ENCODE measurements at places on chromosomes 6 and 20.

- no peak for DNase-seq
These were observed 59.5 kb downstream of the LYRM4 start for GRCh38 chr6:5201271-5201670.

- no peak for DNase-seq
These were observed 20.2 kb upstream of the REV3L start for GRCh38 chr6:111503194-111503593.

DNA sequence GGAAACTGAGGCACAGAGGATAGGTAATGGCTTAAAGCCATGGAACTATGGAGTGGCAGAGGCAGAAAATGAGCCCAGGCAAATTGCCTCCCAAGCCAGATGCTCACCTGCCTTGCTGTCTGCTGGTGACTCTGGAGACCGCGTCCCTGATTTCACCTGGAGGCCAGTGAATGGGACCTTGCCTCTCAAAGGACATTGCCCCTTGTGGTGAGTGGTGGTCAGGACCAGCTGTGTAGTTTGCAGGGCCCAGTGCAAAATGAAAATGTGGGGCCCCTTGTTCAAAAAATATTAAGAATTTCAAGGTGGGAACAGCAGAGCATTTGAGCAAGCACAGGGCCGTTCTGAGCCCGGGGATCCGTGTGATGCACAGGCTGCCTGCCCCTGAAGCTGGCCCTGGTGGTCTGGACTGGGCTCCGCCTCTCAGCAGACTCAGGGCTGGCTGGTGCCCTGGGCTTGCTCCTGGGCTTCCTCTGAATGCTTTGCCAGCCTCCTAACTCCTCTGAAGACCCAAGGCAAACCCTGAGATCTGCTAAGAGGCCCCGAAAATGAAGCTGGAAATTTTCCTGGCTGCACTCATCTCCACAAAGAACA is 19.8 kb upstream of the KCNG1 start:
- peak; percentile 33 for DNase-seq

GRCh38 chr20:15900443-15900842 is 672.8 kb downstream of the KIF16B start:
- no peak for DNase-seq

- DNase-seq, result no peak
These were observed 2.3 kb upstream of the SLC22A2 start for GRCh38 chr6:160260803-160261450.

- no peak for DNase-seq
These were observed 4.4 kb downstream of the PPP1R16B start for GRCh38 chr20:38809942-38810341.

DNA sequence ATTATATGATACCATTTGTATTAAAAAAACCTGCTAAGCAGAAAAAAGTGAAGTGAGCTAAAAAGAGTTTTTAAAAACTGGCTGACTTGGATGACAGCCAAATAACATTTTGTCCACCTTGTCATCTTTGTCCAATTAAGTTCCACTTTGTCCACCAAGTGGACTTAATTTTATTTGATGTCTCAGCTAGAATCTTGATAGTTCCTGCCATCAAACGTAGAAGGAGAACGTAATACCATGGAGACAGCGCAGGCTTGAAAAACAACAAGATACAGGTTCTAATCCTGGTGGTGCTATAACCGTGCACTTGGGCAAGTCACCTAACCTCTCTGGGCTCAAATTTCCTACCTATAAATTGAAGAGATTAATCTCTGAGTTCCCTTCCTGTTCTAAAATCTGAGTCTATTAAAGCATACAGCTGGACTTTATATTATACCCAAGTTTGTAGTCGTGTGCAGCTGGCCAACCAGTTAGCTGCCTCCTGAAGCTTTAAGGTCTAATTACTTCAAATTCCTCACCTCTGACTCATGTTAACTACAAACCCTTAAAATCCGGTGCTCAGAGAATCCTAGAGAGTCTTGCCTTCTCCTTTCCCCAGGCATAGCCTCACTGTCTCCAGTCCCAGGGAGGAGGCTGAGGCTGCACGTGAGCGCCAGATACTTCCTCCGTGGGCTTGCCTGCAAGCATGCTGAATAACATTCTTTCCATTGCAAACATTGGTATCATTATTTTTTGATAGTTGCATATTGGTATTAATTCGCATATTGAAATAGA is 16.8 kb downstream of the TMEM244 start:
- peak; percentile 38 for DNase-seq

DNA sequence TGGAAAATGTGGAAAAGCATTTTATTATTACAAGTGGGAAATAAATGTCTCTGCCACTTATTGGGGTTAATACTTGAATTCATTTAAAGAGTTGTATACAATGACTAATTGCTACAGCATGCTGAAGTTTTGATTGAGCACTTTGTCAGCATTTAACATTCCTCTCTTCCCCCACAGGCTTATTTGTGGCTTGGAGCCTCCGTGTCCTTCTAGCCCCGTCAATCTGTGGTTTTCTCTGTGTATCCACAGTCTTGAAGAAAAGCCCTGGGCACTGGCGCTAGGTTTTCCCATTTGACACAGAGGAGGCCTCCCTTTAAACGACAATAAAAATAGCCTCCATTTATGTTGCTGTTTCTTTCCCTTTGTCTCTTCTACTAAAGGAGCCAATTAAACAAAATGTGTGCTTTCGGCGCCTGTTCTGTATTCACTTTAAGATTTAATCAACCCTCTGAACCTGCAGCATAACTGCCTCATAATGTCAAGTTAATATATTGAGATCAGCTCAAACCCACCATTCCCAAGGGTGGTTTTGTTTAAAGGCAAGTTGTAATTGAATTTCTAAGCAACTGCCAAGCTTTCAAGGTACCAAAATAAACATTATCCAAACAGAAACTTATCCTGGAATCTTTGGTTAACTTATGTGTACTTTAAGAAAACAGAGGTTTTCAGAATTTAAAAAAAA is 326.6 kb upstream of the RNF24 start:
- no peak for DNase-seq

- no peak for DNase-seq
These were observed 454.6 kb upstream of the MARCKS start for GRCh38 chr6:113402544-113402943.

GRCh38 chr6:118212451-118213173 is 305.5 kb downstream of the SLC35F1 start:
- DNase-seq, result no peak

DNA sequence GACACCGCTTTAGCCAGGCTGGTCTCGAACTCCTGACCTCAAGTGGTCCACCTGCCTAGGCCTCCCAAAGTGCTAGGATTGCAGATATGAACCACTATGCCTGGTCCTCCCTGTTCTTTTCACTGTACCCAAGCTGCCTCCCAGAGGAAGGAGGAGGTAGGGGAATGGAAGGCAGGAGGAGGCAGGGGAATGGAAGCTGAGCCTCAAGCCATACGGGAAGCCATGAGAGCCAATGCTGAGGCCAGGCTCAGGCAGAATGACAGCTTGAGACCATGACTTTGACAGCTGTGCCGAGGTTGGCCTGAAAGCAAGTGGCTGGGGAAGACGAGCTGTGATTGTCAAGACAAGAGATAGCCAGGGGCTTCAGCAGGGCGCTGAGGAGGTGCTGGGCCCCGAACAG is 13.6 kb upstream of the ZNF335 start:
- peak; percentile 12 for DNase-seq

GRCh38 chr6:153485072-153485471 is 354.0 kb upstream of the RGS17 start:
- DNase-seq, result no peak

GRCh38 chr6:3303795-3304411 is 45.2 kb downstream of the PSMG4 start:
- DNase-seq, result no peak

DNA sequence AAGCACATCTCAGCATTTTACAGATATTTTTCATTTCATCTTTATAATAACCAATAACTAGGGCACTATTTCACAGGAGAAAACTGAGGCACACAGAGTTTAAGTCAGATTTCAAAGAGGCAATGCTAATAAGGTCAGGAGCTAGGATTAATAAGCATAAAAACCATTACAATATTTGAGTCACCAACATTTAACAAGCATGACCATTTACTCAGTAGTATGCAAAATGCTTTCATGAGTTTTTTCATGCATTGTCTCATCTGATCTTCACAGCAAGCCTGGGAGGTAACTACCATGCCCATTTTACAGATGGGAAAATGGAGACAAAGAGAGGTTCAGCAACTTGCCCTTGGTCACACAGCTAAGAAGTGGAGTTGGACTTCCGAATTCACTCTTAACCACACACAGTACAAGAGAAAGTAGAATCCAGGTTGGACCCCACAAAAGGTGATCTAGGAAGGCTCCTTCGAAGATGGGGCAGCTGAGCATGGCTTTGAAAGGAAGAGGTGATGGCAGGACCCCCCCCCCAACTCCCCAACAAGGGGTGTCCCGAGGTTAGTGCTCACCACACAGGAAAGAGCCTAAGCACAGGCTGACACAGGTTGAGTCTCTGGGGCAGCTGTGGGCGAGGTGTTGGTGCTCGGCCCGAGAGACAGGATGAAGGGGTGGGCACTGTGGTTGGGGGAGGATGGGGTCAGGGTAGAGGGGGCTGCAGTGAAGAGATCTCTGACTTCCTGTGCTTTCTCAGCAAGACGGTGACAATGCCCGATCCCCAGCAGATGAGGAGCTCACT is 108.8 kb downstream of the PREX1 start:
- no peak for DNase-seq

GRCh38 chr6:148347441-148348054 is 4.9 kb downstream of the SASH1 start:
- DNase-seq, result no peak

- no peak for DNase-seq
These were observed 715.8 kb downstream of the RNF144B start for GRCh38 chr6:19102936-19103335.

DNA sequence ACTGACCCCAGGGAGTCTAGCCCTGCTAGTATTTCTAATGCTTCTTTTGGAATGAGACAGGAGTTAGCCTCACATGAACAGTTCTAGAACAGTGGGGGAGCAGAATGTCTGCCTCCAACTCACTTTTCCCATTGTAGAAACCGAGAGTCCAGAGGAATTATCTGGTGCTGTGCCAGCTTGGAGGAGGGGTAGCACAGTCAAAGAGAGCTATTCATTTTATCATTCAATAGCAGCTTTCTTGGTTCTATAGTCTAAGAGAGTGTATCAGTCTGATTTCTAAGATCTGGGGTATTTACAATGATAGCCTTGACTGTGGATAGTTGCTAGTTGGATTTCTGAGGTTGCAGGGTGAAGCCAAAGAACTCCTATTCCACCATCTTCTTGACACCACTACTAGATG is 448.2 kb downstream of the RFPL4B start:
- DNase-seq, result no peak

DNA sequence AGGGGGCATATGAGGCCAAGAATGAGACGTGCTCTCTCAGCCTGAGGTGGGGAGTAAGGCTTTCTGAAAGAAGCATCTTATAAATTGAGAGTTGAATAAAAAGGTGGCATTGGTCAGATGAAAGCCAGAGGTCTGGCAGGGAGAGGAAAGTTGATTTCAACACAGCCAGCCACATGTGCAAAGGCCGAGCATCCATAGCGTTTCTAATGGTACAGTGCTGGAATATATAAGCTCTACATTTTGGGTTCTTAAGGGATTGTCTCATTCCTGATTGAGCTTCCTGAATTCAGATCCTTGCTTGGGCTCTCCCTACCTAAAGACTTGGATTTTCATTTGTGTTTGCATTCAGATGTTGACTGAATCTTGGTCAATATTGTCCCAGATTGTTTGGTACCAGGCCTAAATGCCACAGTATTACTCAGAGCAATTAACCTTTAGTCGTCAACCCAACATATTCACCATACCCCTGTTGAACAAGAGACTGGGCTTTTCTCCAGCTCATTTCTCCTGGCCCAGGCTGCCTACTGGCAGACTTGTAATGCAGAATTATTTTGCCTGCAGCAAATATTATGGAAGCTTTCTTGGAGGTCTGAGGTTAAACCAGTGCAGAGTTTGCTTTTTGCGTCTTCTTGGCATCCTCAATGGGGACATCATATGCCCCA is 14.5 kb upstream of the BCAS1 start:
- DNase-seq, result peak; percentile 59

GRCh38 chr20:478949-479429 is 16.7 kb upstream of the TBC1D20 start:
- peak; percentile 82 for DNase-seq

DNA sequence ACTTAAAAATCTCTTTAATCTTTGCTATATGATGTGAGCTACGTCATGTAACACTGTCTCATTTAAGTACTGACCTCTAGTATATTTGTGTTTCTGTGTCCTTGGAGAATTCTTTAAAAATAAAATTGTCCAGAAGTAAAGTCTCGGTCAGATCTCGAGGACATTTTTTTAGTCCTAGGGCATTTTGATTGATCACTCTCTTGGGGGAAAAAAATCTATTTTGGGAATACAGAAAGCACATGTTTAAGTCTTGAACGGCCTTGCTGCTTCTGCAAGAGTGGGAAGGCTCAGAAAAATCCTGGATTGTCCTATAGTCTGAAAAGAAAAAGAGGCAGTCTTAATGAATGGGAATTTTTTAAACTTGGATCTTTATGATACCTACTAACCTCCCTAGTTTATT is 234.3 kb downstream of the UTRN start:
- no peak for DNase-seq

DNA sequence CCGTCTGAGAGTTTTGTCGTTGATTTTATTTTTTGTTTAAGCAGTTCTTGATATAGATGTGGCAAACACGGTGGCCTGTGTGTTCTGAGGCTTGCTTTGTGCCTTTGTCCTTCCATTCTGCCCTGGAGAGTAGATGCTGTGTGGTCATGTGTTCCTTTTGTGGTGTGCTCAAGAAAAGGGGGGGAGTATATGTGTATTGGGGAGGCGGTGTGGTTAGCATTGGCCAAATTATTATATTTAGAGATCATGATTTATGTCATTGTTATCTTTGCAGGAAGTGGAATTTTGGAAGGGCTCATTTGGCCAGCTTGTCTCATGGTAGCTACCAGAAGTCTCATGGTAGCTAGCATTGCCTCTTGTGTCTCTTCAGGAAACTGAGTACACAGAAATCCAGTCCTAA is 16.4 kb downstream of the RREB1 start:
- no peak for DNase-seq

DNA sequence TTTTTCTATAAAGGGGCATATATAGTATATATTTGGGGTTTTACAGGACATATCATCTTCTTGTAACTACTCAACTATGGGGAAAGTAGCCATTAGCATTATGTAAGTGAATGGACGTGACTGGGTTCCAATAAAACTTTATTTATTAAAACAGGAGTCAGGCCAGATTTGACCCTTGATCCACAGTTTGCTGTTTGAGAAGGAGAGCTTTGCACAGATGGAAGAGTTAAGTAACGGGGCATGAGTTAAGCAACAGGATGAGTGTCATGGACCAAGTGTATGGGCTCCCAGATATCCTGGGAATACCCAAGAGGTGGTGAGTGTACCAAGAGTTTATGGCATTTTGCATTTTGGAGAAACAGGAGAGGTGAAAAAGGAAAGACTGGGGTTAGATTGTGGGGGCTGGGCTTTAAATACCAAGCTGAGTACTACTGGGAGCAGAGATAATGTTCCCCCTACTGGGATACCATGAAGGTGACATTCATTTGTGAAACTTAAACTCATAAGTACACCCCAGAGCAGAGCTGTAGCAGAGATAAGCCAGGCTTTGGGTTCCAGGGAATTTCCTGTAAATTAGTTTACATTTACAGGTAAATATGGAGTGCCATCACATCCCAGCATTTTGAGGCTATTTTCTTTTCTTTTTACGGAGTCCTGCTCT is 18.5 kb upstream of the SCUBE3 start:
- no peak for DNase-seq

- DNase-seq, result peak; percentile 28
These were observed 880 bp downstream of the ADNP start for GRCh38 chr20:50930139-50930975.

- no peak for DNase-seq
These were observed 22.4 kb upstream of the TM9SF4 start for GRCh38 chr20:32087070-32087469.

GRCh38 chr20:63834491-63834880 is 3.4 kb upstream of the ZBTB46 start:
- no peak for DNase-seq
